ENCODE measurements at places on chromosomes 1 and 21. TPM values are rescaled to one million over a fixed set of nuclear protein-coding genes. Genes with fewer than 3 reads are reported as not detected.

GRCh38 chr21:43824333-43825241, 35.2 kb downstream of the RRP1 start:
- DNase-seq: no peak

GRCh38 chr1:165069829-165070228, 286.7 kb downstream of the LMX1A start:
- DNase-seq: no peak

DNA sequence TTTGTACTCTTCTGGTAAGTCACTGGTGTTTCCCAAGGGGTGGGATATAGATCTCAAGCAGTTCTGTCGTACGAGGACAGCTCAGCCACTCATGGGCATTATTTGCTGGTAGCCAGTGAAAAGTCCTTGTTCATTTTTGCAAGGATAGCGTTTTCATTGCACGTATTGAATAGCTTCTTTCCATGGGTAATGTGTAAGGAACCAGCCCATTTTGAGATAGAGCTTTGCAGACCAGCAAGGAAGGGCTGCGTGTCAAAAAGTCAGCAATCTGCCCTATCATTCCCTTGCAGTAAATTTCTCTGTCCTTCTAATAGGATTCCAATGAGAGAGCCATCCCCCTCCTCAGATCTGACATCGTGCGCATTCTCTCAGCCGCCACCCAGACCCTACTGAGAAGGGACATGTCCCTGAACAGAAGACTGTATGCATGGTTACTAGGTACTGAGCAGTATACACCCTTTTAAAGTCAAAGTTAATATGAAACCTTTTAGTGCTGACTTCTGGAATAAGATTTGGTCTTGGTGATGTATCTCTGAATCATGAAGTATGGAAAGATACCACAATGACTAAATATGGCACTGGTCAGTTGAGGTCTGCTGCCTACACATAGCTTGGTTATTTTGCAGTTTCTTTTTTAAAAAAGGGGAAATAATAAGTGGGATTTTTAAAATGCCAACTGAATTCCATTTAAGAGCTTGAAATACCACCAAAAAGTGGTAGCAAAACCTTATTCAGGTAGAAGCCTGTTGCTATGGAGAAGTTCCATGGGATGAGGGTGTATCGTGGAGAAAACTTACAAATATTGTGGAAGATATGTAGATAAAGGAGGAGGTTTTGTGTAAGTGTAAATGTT, 55.3 kb downstream of the DOP1B start:
- DNase-seq: no peak

- DNase-seq: no peak
These were observed 252.1 kb downstream of the MATN1 start for GRCh38 chr1:30471307-30471706.

- no peak for DNase-seq
These were observed 11.1 kb downstream of the EIF4G3 start for GRCh38 chr1:21165646-21166045.

CDC7 gene
- 44.0 TPM for total RNA-seq

DNA sequence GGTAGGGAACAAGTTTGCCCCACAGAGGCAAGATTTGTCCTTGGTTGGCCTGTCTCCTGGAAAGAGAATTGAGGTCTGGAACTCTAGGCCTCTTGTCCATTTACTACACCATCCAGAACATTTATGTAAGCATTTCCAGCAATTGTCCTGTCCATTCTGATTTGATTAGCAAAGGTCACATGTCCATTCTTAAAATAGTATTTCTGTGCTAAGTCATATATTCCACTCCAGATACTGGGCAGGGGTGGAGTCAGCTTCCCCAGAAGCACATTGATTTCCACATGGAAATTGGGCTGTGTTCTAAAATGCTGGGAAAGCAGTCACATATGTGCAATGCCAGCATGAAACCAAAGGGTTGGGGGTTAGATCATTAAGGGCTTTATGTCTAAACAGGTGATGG, 21.5 kb upstream of the FMN2 start:
- no peak for DNase-seq

DNA sequence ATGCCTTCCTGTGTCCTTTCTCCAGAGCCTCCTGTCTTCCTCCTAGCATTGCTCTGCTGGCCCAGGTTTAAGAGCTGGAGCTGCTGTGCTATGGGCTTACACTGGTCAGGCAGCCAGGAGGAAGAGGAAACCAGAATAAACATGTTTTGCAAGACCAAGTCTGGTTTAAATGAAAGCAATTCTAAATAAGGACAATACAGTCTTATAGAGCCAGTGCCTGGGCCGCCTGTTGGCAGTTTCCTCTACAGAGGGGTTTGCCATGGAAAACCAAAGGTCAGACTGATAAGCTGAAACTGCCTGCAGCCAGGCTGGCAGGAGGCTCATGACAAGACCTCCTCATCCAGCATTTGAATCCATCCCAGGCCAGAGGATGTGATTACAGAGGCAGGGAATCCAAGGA, 92.9 kb upstream of the FGGY start:
- DNase-seq: no peak

GRCh38 chr1:22053861-22054770, 1.6 kb downstream of the CDC42 start:
- DNase-seq: no peak
